ENCODE measurements at places on chromosomes 13 and 19.
A peak's percentile ranks its signal among the peaks of the same experiment; 100 is the strongest.

- no peak for DNase-seq
Measured at GRCh38 chr19:30168760-30169159, 203.4 kb upstream of the ZNF536 start.

- no peak for DNase-seq
Measured at GRCh38 chr19:3748965-3749364, 12.5 kb downstream of the APBA3 start.

DNA sequence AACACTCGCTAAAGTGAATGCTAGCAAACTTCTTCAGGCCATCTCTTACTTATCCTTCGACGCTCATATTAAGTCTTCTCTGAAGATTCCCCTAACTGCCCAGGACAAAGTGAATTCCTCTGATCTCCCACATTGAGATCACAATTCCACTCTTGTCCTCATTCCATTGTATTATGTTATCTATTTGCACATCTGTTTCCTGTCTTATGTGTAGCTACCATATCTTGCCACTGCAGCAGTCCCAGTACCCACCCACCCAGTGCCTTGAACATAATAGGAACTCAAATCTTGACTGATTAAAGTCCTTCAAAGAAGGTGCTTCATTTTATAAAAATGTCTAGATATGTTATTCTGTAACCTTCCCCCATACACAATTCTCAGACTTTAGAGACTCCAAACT, 702.3 kb downstream of the DIAPH3 start:
- DNase-seq, result no peak

DNA sequence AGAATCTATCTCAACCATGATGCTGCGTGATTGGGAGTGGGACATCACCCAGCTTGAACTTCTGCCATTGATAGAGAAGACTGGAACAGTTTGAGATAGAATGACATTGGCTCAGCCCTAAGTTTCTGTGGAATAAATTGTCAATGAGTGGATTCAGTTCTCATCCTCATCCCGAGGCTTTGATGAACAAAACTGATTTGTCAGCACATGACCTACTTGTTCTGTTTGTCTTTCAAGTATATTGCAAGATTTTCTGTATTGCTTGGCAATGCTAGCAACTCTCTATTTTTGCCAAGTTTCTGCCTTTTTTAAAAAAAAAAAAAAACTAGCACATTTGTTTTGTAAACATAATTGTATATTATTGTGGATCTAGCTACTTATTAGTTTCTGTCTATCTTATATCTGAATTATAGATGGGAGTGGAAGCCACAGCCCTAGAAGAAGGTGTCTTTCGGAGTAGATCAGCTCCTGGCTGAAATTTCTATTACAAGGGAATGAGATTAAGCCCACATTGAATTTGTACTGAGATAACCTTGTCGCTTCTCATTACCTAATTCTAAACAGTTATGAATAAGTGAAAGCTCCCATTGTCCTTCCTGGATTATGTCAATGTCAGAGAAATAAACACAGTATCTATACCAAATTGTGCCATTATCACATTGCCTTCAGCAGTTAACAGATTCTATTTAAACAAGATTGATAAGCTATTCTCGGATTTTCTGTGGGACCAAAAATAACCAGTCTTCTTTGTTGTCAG, 166.1 kb downstream of the TNFSF13B start:
- no peak for DNase-seq

- DNase-seq, result no peak
Measured at GRCh38 chr13:52849291-52850071, 1.0 kb upstream of the PCDH8 start.

GRCh38 chr19:18932216-18932841, 8.7 kb downstream of the HOMER3 start:
- DNase-seq, result peak; percentile 49

DNA sequence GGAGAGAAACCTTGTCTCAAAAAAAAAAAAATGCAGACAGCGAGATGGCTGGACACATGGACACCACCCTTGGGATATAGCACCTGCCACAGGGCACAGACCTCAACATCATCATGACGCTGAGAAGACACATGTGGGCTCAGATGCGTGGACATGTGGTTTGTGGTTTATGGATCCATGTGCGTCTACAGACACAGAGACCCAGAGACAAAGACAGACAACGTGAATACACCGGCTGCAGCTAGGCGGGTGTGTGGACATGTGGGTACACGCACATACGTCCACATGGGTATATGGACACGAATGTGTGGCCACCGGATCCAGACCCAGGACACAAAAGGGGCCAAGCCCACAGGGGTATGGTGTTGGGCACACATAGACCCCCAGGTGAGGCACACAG, 1.3 kb downstream of the TNFSF14 start:
- peak; percentile 47 for DNase-seq

DNA sequence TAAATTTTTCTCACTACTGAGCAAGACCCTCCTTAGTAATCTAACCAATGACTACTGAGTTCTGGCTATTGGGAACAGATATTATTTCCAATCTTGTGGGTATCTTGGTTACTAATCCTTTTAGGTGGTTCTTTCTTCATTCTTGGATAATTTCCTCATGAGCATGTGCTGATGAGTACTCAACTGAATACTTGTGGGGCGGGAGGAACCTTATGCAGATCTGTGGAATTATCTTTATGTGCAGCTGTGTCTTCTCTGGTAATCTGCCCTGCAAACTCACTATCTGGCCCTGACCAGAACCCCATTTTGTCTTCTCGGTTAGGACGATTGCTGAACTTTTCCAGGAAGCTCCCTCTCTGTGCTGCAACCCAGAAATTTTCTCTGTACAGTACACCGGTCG, 89.7 kb upstream of the TRPC4 start:
- DNase-seq, result no peak

GRCh38 chr13:82654861-82655855, 1227.1 kb downstream of the SLITRK1 start:
- DNase-seq, result no peak

DNA sequence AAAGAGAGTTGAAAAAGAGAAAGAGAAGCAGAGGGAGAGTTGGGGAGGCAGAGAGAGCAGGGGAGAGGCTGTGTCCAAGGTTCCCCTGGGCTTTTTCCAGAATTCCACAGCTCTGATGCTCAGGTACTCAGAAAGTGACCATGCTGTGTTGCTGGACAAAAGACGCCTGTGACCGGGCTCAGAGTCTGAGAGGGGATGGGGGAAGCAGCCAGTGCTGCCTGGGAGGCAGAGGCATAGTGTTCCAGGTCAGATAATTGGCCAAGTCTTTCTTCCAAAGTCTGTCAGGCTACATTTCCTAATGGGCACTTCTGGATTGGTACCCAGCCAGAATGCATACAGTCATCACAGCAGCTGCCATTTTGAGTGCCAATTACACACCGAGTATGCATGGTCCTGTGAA, 86.1 kb downstream of the PTPRS start:
- DNase-seq, result no peak

- DNase-seq, result peak; percentile 41
Measured at GRCh38 chr19:22528956-22529355, 105.2 kb upstream of the ZNF492 start.

- no peak for DNase-seq
Measured at GRCh38 chr13:113671066-113672001, 4.3 kb downstream of the GRK1 start.
